ENCODE measurements at places on chromosomes 3 and 15. TPM values are rescaled to one million over a fixed set of nuclear protein-coding genes. Genes with fewer than 3 reads are reported as not detected.

ASB14 gene
- total RNA-seq = not detected

CSTA gene
- total RNA-seq = not detected

DCLK3 gene
- not detected for total RNA-seq

TTC23 gene
- 22.6 TPM for total RNA-seq

CELSR3 gene
- total RNA-seq = 4.6 TPM

ATP13A4 gene
- total RNA-seq = not detected

AQP9 gene
- total RNA-seq = not detected

SAMMSON gene
- not detected for total RNA-seq

NOX5 gene
- not detected for total RNA-seq

LARP6 gene
- total RNA-seq = 84.9 TPM

SV2B gene
- not detected for total RNA-seq

MEGF11 gene
- 1.9 TPM for total RNA-seq

MELTF gene
- 19.7 TPM for total RNA-seq

CHRFAM7A gene
- total RNA-seq = 0.74 TPM

KCNMB2 gene
- not detected for total RNA-seq

SYNPR gene
- not detected for total RNA-seq

CP gene
- 93.2 TPM for total RNA-seq

ACY1 gene
- total RNA-seq = 103 TPM

MEIS2 gene
- total RNA-seq = 103 TPM

MTHFS gene
- 83.6 TPM for total RNA-seq

GP9 gene
- not detected for total RNA-seq

KBTBD13 gene
- total RNA-seq = not detected

FOXB1 gene
- total RNA-seq = not detected

OR5K2 gene
- not detected for total RNA-seq

EXOSC7 gene
- 66.9 TPM for total RNA-seq

DLL4 gene
- 0.62 TPM for total RNA-seq

CGNL1 gene
- 121 TPM for total RNA-seq

ERICH6 gene
- not detected for total RNA-seq

TICRR gene
- total RNA-seq = 3.4 TPM

CACNA1D gene
- not detected for total RNA-seq

WDR73 gene
- 55.7 TPM for total RNA-seq

PLSCR2 gene
- total RNA-seq = not detected

CLSTN2 gene
- total RNA-seq = 5.2 TPM

SLC28A2 gene
- total RNA-seq = not detected

MUSTN1 gene
- not detected for total RNA-seq

KIF15 gene
- 16.0 TPM for total RNA-seq

ROPN1 gene
- not detected for total RNA-seq

AGTR1 gene
- total RNA-seq = not detected

GOLGA8T gene
- not detected for total RNA-seq

SMAD6 gene
- total RNA-seq = 84.0 TPM

CLCN2 gene
- total RNA-seq = 10.7 TPM

All from G401 (cell line).